Stimulated activated CD4-positive, alpha-beta T cell treated with anti-CD3 and anti-CD28 coated beads, Interleukin-2, amount 100 ng/mL, for 24 hours (primary cell): ENCODE measurements at places on chromosomes 16 and 17.

GRCh38 chr17:66364990-66365490 is 62.6 kb downstream of the PRKCA start:
- DNase-seq = no peak

- DNase-seq = no peak
Measured at GRCh38 chr16:87248714-87249113, 68.5 kb downstream of the C16orf95 start.

GRCh38 chr17:1009229-1010085 is 12.5 kb downstream of the TIMM22 start:
- no peak for DNase-seq

DNA sequence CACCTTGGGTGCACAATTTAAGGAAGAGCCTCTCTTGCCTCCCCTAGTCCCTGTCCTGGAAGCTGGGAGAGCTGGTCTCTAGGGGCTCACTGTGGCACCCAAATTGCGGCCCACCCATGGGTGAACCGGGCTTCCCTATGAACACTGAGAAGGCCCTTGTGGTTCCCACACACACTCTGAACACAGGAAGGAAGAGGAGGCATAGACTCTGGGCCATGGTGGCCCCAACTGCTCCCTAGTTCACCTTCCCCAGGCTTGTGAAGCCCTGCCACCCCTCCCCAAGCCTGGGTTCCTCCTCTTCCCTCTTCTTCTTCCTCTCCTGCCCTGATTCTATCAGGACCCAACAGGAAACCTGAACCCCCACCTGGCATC is 10.5 kb downstream of the SREBF1 start:
- no peak for DNase-seq

- no peak for DNase-seq
Measured at GRCh38 chr16:84048270-84048669, 5.7 kb upstream of the SLC38A8 start.

DNA sequence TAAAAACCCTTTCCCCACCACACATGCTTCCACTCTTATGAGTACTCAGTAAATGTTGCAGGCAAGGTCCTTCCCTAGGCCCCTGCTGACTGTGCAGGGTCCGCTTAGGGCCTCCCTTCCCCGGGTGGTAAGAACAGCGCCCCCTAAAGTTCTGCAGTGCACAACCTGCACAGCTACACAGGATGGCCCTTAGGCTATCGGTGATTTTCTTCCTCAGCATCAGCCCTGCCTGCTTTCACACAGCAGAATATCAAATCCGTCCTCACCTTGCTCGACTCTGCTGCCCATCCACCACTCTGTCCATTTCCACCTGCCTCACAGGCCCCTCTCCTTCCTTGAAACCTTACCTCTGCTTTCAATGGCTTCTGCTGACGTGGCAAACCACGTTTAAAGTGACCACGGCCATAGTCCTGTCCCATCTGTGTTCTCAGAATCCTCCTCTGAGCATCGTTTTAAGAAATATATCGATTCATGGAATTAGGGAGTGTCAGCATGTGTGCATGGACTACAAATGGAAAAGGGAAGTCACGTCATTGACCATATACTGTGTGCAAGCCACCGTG is 51.4 kb upstream of the TMEM132E start:
- DNase-seq = no peak

GRCh38 chr17:2232244-2232638 is 71.3 kb downstream of the SMG6 start:
- no peak for DNase-seq

- no peak for DNase-seq
Measured at GRCh38 chr16:76940251-76940650, 250.7 kb upstream of the MON1B start.

DNA sequence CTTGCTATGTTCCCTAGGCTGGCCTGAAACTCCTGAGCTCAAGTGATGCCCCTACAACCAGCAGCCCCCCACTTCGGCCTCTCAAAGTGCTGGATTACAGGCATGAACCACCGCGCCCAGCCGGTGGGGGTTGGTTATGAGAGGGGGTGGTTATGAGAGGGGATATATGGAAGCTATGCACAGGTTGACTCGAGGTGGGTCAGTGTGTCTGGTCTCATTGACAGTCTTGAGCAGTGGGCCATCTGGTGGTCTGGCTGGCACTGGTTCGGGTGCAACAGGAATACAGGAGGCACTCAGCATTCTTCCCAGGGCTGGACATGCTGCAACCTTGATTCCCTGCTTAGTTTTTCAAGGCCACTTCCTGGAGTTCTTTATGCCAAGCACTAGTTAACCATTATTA is 5.6 kb upstream of the STX1B start:
- DNase-seq = no peak

GRCh38 chr17:55067697-55068439 is 99.3 kb downstream of the STXBP4 start:
- DNase-seq = no peak

GRCh38 chr16:84068041-84068440 is 25.4 kb upstream of the SLC38A8 start:
- DNase-seq = no peak

GRCh38 chr16:53372992-53373871 is 61.0 kb upstream of the RBL2 start:
- DNase-seq = peak; percentile 79

- DNase-seq = no peak
Measured at GRCh38 chr17:78804777-78805176, 22.7 kb upstream of the CYTH1 start.

- DNase-seq = no peak
Measured at GRCh38 chr17:58277802-58278595, 2.7 kb downstream of the MPO start.

DNA sequence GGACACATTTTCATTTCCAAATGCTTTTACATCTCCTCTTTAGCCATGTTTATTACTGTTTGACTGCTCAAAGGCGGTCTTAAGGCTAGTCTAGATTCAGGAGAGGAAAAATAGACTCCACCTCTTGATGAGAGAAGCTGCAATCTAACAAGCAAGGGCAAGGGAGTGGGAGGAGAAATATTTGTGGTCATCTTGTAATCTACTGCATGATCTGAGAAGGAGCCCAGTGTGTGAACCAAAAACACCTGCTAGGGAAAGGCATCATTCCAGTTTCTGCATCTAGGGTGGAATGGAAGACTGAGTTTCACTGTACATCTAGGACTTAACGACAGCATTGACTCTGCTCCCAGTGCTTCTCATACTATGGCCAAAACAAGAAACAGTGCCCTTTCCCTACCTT is 232.2 kb upstream of the HS3ST3A1 start:
- DNase-seq = no peak

GRCh38 chr17:49227436-49228261 is 2.9 kb downstream of the PHOSPHO1 start:
- peak; percentile 86 for DNase-seq

GRCh38 chr16:67396159-67397035 is 3.1 kb upstream of the TPPP3 start:
- DNase-seq = no peak

GRCh38 chr17:65359016-65359415 is 202.4 kb downstream of the AXIN2 start:
- peak; percentile 56 for DNase-seq

DNA sequence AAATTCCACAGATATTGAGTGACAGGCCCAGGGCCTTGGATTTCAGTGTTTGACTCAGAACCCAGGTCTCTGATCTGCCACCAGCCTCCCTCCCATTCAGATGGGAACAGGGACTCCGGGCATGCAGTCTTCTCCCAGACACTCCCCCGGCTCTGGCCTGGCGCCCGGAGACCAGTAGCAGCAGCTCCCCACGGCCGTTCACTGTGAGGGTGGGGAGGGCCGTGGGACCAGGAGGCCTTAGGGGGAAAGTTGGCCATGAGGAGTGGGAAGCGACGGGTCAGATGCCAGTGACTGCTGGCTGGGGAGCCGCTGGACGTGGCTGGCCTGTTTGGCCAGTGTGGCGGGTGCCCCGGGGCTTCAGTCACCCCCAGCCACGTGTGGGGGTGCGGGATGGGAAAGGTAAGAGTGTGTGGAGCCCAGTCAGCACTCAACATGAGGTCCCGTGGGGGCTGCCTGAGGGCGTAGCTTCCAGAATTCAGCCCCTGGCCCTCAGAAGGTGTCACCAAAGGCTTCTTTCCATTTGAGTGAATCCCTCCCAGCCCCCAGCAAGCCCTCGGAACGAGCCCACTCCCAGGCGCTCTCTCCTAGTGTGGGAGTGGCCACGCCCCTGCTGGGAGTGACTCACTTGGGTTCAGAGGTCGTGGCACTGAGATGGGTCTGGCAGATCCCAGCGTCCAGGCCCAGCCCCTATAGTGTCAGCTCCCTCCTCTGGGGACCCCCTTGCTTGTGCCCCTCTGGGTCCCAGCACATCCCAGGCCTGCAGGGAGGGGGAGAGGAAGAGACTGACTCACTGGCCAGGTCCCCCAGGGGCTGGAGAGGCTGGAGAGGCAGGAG is 309.4 kb downstream of the SEC14L1 start:
- DNase-seq = peak; percentile 82

- DNase-seq = peak; percentile 27
Measured at GRCh38 chr17:1709971-1710806, at the start of gene TLCD2. TSS of gene TLCD2 (minus strand) at chr17:1710377. CDS start at chr17:1710242, 135 bp downstream.

- no peak for DNase-seq
Measured at GRCh38 chr17:48285614-48286013, 144.4 kb downstream of the SKAP1 start.

- DNase-seq = peak; percentile 31
Measured at GRCh38 chr17:50274142-50274896, at the start of gene TMEM92. TSS of gene TMEM92 (plus strand) at chr17:50274466. CDS start at chr17:50274502, 36 bp downstream.

DNA sequence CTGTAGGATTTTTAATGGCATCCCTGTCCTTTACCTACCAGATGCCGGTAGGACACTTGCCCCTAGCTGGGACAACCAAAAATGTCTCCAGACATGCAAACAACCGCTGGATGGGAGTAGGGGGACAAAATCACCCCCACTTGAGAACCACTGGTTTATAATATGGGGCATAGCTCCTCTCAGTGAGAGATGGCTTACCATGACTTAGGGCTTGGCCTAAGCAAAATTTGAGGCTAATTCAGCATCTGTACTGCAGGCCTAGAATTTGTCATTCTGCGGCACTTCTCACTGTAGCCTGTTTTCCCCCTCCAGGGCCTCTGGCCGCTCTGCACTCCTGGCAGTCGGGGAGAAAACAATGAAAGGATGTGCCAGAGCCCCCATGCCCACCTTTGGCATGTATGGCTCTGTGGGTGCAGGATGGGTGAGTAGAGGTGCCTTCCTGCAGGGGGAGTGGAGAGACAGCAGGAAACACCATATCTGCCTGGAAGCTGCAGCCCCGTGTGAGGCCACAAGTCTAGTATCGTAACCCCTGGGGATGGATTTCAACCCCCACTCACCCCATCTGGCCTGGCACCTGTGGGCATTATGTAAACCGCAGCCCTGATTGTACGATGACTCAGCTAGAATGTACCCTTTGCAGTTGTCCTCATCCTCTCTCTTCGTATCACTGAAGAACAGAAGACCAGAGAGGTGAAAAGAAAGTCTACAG is 268.1 kb downstream of the SOX9 start:
- no peak for DNase-seq

DNA sequence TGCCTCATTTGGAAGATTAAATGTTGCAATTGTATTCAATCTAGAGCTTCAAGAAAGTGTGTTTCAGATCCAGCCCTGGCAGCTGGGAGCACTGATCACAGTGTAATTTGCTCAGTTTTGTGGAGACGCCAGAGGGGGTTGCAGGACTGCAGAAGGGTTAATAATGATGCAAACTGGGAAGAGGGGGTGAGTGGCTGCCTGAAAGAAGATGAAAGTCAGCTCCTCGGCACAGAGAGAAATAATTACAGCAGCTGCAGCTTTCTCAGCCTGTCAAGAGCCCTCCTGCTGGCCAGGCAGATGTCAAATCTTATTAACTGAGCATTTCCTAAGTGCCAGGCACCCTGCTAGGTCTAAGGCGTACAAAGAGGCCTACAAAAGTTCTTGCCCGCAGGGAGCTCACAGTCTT is 97.7 kb downstream of the ZNF18 start:
- DNase-seq = no peak

- no peak for DNase-seq
Measured at GRCh38 chr16:89022051-89022836, 45.2 kb upstream of the CBFA2T3 start.

GRCh38 chr17:81959362-81960129 is 1.4 kb downstream of the NOTUM start:
- peak; percentile 84 for DNase-seq

DNA sequence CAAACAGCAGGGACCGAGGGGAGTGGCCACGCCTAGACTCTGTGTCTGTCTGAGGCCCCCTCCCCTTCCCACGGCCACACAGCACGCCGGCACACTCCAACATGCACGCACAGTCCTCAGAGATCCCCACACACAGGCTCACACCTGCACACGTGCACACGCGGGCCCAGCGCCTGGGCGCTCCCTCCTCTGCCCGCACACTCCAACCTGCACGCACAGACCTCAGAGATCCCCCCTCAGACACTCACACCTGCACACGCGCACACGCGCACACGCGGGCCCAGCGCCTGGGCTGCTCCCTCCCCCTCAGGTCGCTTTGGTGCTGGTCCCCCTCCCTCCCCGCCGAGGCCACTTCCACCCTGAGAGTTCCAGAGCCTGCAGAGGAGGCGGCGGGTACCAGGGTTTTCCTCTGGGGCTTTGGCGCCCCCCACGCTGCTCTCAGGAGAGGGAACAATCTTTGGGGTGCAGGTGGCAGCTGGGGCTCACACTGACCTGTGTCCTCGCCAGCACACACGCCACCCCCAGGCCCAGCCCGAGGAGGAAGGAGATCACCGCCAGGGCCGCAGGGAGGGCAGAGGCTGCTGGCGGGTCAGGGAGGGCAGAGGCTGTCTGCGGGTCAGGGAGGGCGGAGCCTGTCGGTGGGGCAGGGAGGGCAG is 1.6 kb downstream of the CD7 start:
- DNase-seq = peak; percentile 56

- DNase-seq = no peak
Measured at GRCh38 chr17:74342224-74342623, 16.2 kb downstream of the KIF19 start.

DNA sequence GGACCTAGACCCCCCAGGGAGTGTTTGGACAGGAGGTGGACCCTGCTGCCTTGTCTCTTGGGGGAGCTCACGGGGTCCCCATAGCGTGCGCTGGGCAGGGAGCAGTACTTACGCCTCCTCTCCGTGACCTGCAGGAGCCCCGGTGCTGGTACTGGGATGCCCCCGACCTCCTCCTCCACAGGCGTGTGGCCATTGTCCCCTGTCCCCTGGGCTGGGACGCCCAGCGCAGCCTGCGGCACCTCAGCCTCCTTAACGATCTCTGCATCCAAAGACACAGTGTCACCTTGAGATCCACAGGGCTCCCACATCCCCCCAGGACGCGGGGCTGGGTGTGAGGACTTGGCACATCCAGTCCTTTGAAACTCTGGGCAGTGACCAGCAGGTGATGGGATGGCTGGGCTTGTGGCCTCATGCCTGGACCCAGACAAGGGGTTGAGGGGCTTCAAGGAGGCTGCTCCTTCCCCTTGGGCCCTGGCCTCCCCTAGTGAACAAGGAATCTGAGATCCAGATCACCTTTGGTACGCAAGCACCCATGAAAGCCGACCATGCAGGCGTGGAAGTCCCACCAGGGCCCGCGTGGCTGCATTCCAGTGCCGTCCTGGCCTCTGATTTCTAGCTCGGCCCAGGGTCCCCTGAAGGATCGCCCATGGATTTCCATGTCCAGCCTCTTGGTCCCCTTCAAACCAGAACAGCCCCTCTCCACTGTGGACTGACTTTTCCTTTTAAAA is 9.9 kb downstream of the DBNDD1 start:
- no peak for DNase-seq
